ENCODE measurements at places on chromosomes 1 and 21.
A peak's percentile ranks its signal among the peaks of the same experiment; 100 is the strongest.

DNA sequence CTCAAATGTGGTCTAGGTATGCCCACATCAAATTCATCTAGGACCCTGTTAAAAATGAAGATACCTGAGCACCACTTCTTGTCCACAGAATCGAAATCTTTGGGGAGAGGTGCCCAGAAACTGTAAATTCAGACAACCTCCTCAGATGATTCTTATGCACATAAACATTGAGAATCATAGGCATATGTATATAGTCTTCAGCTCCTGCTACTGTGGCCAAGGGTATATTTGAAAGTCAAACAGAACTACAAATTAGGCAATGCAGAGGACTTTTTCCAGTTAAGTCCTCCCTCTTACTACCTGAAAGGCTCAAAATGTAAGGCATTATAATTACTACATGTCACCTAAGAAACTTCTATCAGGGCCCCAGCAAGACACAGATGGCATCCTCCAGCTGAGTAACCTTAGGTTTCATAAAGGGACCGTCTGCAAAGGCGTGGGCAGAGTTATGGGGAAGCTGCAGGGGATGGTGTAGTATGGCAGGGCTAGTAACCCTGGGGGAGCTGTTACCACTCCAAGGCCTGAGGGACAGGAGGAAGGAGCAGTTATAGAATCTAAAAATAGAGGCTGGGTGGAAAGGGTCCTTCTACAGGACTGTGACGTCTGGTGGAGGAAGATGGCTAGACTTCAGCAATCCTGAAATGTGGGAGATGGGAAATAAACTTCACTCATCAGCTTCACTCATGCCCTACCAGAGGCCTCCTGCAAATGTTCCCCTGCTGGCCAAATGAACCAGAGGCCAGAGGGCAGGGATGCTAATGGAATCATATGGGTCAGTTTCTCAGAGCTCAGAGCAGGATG lies 46.3 kb downstream of the DAB1 start:
- no peak for DNase-seq

DNA sequence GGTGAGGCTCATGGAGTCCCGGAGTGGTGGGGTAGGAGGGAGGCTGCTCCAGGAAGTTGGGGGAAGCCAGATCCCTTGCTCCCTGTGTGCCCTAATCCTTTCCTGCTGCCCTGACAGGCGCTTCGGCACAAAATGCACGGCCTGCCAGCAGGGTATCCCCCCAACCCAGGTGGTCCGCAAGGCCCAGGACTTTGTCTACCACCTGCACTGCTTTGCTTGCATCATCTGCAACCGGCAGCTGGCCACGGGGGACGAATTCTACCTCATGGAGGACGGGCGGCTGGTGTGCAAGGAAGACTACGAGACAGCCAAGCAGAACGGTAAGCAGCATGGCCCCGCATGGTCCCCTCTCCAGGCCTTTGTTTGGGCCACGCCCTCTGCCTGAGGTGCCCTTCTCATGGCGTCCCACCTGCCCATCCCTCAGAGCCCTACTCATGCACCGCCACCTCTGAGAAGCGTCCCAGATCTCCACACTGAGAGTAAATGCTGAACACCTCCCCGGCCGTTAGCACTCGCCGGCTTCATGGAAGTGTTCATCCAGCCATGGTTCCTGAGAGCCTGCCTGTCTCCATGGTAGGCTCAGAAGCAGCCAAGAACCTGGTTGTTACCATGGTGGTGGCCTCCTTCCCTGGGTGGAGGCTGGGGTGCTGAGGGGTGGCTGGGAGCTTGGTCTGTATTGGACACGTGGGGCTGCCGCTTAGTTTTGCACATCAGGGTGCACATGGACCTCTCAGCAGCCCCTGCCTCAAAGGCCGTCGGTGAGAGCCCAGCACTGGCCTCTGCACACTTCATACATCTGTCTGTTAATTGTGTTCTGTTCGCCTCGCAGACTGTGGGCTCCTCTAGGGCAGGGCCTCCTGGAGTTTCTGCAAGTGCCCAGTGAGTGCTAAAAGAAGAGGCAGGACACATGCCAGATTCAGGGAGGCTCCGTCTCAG lies 36.5 kb downstream of the LHX4 start:
- DNase-seq: no peak

DNA sequence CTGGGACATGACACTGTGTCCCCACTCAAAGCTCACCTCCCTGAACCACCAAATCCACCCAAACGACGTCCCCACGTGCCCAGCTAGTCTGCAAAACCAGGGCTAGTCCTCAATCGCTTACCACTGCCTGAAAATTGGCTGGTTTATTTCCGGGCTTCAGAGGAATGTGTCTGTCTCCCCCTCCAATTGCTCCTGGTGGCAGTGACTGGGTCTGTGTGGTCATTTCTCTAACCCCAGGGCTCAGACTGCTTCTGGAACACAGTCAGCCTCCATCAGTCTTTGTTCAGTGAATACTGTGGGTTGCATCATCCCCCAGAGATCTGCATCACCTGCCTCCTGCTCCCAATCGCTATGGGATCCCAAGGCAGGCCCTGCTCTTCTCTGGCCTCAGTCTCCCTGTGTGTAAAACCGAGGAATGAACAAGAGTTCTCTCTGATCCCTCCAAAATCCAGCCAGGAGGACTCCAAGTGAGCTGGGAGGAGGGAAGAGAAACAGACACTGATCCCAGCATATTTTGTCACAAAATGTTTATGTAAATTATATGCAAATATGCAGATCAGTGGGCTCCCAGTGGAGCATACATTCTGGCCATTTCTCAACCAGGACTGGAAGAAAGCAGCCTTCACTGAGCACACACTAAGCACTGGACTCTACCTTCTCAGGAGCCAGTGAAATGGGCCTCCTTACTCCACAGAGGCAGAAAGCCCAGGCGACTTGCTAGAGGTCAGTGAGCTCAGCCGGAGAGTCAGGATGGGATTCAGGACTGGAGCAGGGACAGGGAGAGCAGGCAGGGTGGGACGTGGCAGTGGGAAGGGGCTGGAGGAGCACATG lies 20.9 kb downstream of the SDC3 start:
- DNase-seq: no peak

DNA sequence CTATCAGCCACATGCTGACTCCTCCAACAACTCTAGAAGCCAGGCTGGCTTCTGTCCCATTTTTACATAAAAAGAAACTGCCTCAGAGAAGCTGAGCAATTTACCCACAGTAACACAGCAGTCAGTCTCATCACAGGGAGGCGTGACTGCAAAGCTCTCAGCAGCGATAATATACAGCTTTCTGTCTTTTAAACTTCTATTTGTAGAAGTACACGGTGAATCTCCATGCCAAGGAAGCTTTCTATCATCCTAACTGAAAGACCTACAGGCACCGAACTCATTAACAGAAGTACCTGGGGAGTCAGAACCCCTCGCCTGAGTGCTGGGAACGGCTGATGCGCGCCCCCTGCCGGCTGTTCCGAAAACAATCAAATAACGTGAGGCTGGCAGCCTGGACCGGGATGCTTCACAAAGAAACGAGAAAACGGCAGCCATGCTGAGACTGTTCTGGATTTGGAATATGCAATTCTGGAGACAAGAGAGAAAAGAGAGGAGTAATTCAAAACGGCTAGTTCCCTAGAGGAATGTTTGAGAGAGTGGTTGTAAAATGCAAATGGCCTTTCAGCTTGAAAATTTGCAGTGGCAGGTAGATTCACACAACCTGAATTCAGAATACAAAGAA lies 43.5 kb upstream of the RAB4A start:
- DNase-seq: peak; percentile 91

GRCh38 chr1:150235294-150235851 lies 539 bp downstream of the ANP32E start:
- DNase-seq: no peak

- DNase-seq: no peak
Observed at GRCh38 chr1:11383553-11384169, 95.3 kb upstream of the DISP3 start.

GRCh38 chr1:66747501-66747900 lies 4.8 kb upstream of the DYNLT5 start:
- DNase-seq: no peak

DNA sequence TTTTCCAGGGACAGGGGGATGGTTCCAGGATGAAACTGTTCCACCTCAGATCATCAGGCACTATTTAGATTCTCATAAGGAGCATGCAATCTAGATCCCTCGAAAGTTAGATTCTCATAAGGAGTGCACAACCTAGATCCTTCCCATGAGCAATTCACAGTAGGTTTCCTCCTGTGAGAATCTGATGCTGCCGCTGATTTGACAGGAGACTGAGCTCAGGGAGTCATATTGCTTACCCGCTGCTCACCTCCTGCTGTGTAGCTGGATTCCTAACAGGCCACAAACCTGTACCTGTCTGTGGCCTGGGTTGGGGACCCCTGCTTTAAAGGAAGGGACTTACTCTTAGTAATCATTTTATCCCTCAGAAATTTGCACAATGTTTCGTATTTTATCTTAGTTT lies 9.3 kb downstream of the CTH start:
- no peak for DNase-seq

DNA sequence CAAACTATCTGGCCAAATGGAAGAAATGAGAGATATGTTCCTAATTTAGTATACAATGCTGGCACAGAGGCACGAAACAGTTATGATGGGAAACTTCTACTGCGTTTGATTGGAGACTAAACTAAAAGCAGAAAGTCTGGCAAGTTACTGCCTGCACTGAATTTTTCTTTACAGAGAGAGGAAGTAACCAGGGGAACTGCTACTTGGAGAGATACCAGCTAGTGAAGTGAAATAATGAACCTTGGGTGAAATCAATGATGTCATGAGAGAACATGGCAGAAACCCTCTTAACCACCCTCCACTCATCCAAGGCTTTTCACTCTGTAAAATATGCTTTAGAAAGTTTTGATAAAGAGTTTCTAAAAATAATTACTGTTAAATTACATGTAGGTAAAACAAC lies 29.3 kb downstream of the NIBAN1 start:
- DNase-seq: no peak

DNA sequence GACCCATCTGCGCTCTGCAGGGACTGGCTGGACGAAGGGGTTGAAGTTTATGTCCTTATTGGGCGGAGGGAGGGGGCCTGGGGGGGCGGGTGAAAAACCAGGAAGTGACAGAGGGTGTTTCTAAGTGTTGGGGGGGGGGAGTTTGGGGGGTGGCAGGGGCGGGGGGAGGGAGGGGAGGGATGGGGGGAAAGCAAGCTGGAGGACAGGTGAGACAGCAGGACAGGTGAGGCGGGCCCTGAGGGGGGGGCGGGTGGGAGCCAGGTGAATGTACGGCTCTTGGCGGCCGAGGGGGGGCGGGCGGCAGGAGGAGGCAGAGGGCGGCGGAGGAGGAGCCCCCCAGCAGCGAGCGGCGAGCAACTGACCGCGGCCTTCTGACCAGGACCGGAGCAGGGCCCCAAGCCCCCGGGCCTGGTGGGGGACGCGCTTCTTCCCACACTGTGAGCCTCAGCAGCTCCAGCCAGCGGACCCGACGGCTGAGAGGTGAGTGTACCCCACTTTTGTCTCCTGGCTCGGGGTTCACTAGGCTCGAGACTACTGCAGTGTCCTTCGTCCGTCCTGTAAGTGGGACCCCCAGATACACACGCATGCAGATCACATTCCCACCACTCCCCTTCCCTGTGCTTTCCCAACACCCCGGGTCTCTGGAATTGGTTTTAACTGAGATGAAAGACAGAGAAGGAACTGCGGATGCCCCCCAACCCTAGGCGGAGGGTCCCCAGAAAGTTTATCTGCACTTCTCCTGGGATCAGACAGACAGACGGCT lies at the start of gene ZBTB7B:
TSS of gene ZBTB7B (plus strand) at position 339 of the 763 bp plus-strand sequence. CDS start 11,859 bp downstream, outside the sequence.
- no peak for DNase-seq

- no peak for DNase-seq
Observed at GRCh38 chr1:119285482-119285881, 83.1 kb upstream of the HAO2 start.

- DNase-seq: no peak
Observed at GRCh38 chr21:37917612-37918011, 1.4 kb upstream of the KCNJ6 start.

- no peak for DNase-seq
Observed at GRCh38 chr1:72178266-72178665, 104.1 kb downstream of the NEGR1 start.

DNA sequence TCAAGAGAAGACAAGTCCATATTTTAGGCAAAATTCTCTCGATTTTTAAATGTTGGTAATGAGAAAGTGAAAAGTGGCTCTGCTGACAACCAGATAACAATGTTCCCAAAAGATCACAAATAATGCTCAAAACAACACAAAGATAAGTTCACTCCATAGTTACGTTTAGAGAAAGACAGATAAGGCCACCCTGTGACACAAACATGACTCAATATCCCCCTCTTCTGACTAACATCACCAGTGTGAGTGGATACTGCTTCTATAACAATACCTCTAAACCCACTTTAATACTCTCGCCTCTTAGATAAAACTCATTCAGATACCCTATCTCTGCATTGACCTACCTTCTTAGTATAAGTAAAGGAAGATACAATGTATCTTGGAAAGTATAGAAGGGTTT lies 51.2 kb upstream of the RGS7 start:
- DNase-seq: no peak

DNA sequence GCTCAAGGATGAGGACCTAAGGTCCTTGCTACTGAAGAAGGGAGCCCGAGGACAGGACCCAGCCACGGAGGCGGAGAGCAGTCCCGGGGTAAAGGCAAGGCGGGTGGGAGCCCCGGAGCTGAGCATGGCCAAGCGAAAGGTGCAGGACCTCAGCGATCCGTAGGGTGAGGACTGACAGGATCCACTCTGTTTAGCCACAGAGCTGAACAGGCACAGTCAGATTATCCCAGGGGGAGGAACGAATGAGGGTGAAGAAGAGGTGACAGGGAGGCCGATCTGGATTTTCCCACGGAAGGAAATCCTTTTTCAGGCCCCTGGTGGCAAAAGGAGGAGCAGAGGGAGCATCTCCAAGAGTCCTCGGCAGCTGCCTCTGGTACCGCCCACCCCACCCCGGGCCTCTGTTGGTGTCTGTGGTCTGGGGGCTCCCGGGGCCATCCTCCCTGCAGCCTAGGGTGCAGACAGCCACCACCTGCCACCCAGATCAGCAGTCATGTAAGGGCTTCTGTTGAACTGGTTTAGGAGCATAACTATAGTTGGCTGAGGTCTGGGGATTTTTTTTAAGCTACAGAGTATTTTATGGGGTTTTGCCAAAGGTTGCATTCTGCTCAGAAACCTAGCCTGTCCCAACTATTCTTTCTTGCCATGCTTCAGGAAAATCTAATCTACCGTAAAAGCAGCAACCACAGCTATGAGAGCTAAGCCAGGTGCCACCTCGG lies 32.3 kb upstream of the LBR start:
- no peak for DNase-seq

DNA sequence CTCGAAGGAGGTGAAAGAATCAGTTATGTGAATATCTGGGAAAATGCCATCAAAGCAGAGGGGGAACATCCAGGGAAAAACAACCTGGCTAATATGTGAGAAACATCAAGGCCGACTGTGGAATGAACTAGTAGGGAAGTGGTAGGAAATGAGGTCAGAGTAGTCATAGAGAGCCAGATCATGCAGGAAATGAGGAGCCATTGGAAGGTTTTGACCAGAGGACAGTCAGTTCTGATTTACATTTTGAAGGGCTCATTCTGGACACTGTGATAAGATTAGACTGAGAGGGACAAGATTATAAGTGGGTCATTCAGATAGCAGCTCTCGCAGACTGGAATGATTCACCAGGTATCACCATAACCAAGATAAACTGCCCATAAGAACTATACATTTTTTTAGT lies 63.7 kb downstream of the SYT14 start:
- no peak for DNase-seq
